ENCODE measurements at places on chromosomes 3 and 15.

DNA sequence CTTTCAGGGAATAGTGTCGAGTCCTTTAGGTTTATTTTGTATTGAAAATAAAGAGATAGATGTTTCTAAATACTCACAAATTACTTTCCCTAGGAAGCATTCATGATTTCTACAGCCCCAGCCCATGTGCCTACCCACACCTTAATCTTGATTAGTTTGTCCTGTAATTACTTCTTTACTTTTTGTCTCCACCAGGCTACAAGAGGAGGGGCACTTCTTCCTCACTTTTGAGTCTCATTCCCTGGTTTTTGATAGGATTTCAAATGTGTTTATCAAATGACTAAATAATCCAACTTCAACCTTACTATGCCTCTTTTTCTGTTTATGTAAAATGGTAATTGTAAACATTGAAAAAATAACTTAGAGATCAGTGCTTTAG is 1.8 kb downstream of the PXK start:
- DNase-seq = no peak

- no peak for DNase-seq
Measured at GRCh38 chr3:48985831-48986376, 4.1 kb upstream of the P4HTM start.

- peak; percentile 60 for DNase-seq
Measured at GRCh38 chr3:14377838-14378169, 24.6 kb upstream of the SLC6A6 start.

DNA sequence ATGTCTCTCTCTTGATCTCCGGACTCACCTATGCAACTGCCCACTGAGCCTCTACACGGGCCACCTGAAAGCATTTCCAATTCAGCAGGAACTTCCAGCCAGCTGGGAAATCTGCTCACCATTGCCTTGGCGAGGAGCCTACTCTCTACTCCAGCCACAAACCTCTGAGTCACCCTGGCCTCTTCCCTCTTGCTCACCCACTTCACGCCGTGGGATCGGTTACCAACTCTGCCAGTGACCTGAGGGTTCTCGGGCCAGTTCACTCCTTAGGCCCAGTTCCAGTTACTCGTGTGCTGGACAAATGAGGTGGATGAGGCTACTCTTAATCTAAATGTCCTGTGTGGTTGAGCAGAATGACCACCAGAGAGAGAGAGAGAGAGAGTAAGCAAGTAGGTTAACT is 70.1 kb downstream of the CEMIP start:
- no peak for DNase-seq

DNA sequence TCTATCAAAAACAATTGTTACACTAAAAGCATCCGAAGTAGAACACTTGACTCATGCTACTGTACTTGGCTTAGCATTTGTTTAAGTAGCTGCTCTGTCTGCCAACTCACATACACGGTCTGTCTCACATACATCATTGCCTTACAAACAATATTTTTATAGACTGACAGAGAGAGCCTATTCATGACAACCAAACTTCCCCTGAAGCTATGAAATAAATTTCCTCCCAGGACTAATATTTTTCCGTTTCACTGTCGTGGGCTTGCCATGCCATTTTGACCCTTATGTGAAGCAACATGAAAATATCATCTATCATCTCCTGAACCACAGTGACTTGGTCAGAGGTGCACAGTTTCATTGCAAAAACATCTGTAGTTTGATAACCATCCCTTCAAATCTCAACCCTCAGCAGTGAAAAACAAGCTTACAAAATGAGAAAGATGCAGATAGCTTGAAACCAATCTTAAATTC is 66.5 kb upstream of the PYGO1 start:
- no peak for DNase-seq

GRCh38 chr3:126436826-126437717 is 38.6 kb downstream of the ZXDC start:
- no peak for DNase-seq

DNA sequence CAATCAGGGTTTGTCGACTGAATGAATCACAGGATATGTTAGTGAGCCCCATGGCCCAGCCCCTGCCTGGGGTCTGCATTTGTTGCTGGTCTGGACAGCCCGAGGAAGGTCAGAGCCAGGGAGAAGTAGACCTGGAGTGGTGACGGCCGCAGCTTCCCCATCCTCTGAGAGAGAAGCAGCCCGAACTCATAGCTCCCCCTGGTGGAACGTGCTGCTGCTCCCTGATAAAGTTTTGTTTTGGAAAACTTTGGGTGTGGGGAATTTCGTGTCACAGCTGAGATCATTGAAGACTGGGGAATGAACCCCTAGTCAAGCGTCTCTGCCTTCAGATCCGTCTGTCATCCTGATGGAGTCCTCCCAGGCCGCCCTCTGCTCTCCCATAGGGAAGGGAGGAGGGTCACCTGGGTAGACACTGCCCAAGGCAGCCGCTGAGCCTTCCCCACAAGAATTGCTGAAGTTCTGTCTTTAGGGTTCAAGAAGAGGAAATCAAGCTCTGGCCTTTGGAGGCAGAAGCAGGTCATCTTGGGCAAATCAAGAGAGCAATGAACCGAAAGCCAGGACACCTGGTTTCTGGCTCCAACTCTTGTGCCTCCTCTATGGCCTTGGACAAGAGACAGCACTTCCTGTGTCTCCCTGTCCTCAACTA is 60.5 kb downstream of the GLDN start:
- DNase-seq = peak; percentile 55

GRCh38 chr3:149327156-149327555 is 6.3 kb downstream of the TM4SF18 start:
- no peak for DNase-seq
